ENCODE measurements at places on chromosomes 3 and 15. TPM values are rescaled to one million over a fixed set of nuclear protein-coding genes. Genes with fewer than 3 reads are reported as not detected.

DNA sequence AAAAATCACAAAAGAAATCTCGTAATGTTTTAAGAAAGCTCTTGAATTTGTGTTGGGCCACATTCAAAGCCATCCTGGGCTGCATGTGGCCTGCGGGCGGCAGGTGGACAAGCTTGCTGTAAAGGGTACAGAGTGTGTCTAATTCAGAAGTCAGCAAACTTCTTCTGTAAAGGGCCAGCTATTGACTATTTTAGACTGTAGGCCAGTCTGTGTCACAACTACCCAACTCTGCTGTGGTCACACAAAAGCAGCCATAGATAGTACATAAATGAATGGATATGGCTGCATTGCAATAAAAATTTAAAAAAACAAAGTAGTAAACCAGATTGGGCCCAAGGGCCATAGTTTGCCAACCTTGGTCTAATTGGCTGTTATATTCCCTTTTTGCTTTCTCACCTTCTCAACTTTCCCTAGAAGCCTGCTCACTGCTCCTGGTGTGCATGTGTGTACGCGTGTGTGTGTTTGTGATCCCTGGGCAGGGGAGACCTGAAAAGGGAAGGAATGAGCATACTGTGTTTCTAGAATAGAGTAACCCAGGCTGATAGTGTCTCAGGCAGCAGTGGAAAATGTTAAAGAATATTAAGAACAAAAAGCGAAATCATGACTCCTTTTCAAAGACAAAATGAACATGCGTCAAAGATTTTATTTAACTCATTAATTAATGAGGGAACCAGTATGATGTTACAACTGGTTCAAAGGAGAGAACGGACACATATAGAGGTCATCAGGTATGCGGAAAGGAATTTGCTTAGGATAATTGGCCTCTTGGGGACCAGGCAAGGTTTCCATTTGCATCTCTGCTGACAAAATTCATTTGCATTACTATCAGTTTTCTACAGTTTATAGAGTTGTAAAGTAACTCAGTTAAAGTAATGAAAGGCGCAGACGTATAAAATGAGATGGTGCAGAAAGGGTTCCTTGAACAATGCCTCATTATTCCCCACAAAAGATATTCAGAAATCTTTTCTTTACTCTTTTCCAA is 248.0 kb downstream of the THSD4 start:
- no peak for DNase-seq

DNA sequence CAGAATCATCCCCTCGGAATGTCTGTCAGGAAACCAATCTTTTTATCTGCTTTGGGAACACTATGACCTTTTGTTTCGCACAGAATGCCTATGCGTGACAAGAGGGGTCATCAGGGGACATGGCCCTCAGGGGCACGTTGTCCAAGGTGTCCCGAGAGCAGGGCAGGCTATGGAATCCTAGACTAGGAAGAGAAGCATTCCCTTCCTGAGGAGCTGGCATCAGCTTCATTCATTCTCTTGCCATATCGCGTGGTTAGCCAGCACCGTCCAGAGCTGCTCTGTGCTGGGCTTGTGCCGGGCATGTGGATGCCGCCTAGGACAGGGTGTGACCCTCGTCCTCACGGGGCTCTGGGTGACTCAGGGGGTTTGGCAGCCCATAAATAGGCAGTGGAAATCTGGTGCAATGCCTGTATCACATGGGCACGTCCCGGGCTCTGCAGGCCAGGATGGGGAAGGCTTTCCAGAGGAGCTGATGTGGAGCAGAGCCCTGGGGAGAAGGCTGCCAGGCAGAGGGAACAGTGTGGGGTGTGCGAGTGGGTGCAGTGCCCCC is 117.8 kb downstream of the TMEM266 start:
- peak; percentile 96 for DNase-seq

- DNase-seq = peak; percentile 85
Measured at GRCh38 chr3:8622873-8623691, 21.5 kb downstream of the SSUH2 start.

GRCh38 chr3:158790901-158791589 is 10.8 kb upstream of the MFSD1 start:
- peak; percentile 92 for DNase-seq

DNA sequence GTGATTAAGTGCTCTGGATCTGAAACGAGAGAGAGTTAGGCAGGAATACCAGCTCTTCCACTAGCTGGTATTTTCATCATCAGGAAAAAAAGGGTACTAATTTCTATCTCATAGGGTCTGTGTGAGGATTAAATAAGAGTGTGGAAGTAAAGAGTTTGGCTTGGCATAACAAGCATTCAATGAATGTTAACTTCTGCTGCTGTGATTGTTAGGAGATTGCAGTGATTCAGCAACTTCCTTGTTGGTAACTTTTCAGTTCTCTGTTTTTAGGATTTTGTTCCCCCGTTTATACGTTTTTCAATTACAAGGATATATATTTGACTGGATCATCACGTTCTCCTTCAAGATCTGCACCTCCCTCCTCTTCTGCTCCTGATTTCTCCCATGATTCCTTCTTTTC is 65.9 kb upstream of the MYO5C start:
- no peak for DNase-seq

DNA sequence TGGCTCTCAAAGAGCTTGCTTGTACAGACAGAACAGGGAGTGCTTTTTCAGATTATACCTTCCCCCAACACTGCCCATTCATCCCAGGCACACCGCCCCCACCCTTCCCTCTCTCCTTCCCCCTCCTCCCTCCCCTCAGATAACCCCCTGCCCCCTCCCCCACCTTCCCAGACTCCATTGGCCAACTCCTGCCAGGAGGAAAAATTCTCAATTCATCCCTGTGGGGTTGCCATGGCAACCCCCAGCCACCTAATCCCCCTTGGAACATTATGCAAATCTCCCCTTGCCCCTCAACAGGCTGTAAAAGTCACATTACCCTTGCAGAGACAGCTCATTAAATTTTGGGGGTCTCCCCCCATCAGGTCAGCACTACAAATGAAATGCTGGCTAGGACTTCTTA is 14.3 kb downstream of the TLE3 start:
- no peak for DNase-seq

- no peak for DNase-seq
Measured at GRCh38 chr3:128763967-128764366, 38.0 kb downstream of the RAB7A start.

DNA sequence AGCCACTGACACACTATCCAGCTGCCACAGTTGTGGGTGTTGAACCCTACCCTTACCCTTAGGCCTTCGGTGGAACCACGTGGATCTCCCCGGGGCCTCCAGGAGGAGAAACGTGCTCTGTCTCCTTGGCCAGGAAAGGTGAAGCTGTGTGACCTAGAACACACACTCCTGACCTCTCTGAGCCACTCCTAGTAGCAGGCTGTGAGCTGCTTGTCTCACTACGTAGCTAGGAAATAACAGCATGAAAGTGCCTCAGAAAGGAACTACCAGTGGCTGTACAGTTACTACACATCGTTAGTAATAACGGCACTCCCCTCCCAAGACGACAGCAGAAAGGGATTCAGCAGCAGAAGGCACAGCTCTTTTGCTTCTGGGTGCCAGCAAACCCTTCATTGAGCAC is 36.2 kb upstream of the SLC6A6 start:
- no peak for DNase-seq

DNA sequence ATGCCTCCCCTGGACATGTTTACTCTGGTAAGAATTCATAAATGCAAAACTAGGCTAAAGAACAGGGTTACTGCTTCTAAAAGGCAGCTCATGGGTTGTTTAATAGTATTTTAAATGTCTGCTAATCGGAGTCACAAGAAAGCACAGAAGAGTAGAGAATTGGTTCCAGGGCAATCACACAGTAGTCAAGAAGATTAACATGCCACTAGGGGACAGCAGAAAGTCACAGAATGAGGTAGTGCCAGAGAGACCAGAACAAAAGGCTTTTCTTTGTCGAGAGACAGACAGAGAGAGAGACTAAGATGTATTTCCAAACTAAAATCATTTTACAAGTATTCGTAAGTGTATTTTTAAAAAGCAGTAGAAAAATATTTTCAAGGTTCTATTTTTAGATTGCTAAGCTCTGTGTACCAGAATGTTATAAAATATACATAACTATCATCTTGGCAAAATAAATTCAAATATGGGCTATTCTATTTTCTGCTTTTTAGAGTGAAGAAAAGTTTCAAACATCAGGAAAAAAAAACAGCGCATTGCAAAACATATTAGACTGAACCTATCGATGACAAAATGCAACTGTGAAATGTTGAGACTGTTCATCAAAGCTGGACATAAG is 78.3 kb upstream of the CDIN1 start:
- peak; percentile 77 for DNase-seq

GRCh38 chr15:41979493-41980266 is 7.3 kb upstream of the EHD4 start:
- no peak for DNase-seq

GRCh38 chr15:92597548-92597947 is 58.0 kb downstream of the FAM174B start:
- no peak for DNase-seq

GRCh38 chr15:84079885-84080777 is 155.4 kb upstream of the GOLGA6L4 start:
- DNase-seq = peak; percentile 28

DNA sequence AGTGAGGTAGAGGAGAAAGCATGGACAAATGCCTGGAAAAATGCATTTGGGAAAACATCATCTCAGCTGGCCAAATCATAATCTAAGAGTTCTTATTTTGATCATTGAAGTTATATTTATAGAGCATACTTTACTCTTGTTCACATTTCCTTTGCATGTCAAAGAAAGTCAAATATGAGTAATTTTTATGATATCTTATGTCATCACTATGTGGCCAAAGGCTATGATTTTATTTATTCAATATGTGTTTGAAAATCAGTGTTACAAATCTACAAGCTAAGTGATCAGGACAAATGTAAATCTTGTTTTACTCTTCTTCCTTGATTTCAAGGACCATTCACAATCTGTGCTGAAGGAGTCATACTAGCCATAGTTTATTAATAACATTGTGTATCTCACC is 237.2 kb upstream of the DPH6 start:
- DNase-seq = no peak

DNA sequence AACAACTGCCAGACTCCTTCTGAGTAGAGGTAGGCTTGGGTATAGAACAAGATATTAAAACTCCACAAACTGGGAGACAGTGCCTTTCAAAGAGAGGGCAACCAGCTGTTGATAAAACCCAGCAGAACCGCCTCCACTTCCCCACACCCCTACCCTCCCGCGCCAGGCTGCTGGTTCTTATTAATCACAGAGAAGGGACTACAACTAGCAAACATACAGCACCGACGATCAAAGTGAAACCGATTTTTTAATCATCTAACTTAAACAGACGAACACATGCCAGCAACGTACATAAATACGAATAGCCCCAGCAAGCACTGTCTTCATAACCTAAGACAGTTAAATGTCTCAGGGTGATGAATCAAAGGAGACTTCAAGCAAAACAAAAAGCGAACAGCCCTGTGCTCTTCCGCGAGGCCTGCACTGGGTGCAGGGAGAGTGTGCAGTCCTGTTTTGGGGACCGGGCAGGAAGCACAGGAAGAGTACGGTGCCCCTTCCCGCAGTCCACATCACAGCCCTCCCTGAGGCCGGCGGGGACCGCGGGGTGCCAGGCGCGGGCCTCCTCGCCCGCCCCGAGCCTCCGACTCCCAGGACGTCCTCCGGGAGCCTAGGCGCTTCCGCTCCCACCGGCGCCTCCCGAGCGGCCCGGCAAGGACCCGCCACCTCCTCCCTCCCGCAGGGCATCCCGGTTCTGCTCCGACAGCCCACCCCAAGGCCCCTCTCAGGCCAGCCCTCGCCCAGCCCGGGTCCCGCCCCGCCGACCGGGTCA is 75.1 kb upstream of the VGLL4 start:
- peak; percentile 82 for DNase-seq

GRCh38 chr3:149703466-149703865 is 45.6 kb upstream of the WWTR1 start:
- peak; percentile 82 for DNase-seq

GRCh38 chr3:5294356-5294755 is 106.8 kb downstream of the EDEM1 start:
- peak; percentile 81 for DNase-seq

DNA sequence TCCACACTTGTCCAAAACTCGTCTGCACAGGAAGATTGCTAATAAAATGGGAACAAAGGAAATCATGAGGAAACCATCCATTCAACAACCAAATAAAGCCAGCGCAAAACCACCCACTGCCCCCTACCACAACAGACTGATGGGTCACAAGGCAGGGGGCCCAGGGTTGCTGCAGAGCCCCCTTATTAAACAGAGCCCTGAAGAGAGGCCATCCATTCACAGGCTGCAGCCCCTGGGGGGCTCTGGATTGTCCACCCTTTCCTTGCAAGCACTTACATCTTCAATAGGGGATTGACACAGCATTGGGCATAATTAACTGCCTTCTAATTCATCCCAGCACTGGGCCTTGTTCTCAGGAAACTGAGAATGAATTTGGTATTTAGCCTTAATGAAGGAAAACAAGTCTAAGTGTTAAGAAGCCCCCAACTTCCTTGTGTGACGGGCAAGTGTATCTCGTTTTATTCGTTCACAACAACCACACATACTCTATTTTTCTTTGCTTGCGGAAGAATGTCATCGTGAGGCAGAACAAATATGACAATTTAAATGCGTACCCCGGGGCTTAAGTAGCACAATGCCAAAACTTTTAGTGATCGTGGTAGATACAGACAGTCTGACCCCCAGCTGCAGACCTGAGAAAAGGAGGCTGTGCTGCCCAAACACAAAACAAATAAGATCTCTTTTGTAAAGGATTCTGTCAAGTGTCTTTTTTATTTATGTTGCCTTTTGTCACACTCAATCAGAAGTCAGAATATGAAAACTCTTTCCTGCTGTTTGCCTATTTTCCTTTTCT is 144.0 kb downstream of the SEMA6D start:
- no peak for DNase-seq

DNA sequence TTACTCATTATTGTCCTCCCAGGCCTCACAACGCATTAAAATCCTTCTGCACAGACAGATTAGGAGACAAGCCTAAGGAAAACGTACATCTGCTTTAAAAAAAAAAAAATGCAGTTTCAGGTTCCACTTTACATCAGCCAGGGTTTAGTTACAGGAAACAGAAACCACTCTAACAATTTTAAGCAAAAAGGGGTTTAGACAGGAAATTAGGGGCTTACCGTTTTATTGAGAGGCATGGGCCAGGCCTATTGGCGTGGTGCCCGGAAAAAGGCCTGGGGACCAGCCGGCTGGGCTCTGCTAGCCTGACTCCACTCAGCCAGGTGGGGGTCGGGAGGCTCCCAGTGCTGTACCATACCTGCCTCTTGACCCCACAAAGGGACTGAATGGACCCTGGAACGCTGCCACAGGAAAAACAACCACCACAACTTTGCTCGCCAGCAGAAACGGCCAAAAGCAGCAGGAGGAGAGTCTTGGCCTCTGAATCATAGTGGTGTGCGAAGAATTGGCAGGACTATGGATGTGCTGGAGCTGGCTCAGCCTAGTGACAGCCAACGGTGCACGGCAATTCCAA is 124.3 kb downstream of the CHSY1 start:
- DNase-seq = peak; percentile 96

- peak; percentile 85 for DNase-seq
Measured at GRCh38 chr3:123678108-123678511, 93.3 kb upstream of the HACD2 start.

KLF13 gene
- polyA plus RNA-seq = 9.1 TPM

IGSF11 gene
- polyA plus RNA-seq = not detected

PATL2 gene
- polyA plus RNA-seq = not detected

DNAH12 gene
- not detected for polyA plus RNA-seq

TM4SF4 gene
- polyA plus RNA-seq = 0.48 TPM

REC114 gene
- polyA plus RNA-seq = not detected

MYO5C gene
- not detected for polyA plus RNA-seq

EFHB gene
- 1.3 TPM for polyA plus RNA-seq

STXBP5L gene
- polyA plus RNA-seq = not detected

MME gene
- 82.3 TPM for polyA plus RNA-seq

CCR3 gene
- polyA plus RNA-seq = not detected

CTXND1 gene
- not detected for polyA plus RNA-seq
